Gastrocnemius medialis (tissue), 4 donors: ENCODE measurements at places on chromosomes 16 and 17. TPM values are rescaled to one million over a fixed set of nuclear protein-coding genes. Genes with fewer than 3 reads are reported as not detected.

DNA sequence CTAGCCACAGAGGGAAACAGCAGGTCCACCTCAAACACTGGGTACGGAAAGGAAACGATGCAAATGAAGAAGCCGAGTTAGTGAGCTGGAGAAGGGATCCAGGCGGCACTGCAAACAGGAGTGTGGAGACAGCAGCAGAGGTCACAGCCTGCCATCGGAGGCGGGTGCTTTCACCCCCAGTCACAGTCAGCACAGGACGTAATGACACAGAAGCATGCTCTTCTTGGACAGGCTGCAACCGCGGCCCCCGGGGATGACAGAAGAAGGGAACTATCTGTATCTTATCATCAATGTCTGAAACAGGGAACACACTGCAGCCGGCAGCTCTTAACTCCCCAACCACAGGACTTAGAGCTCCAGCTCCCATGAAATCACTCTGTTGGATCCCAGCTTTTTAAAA, 16.1 kb upstream of the SLC38A8 start:
- H3K4me1 ChIP-seq, result no peaks in the 10 kb centered on the region
- peaks cover 3% of the 10 kb centered on the region for H3K36me3 ChIP-seq
- no peak overlapping the region for H3K27ac ChIP-seq
- H3K27me3 ChIP-seq, result no peaks in the 10 kb centered on the region
- no peak for DNase-seq

DNA sequence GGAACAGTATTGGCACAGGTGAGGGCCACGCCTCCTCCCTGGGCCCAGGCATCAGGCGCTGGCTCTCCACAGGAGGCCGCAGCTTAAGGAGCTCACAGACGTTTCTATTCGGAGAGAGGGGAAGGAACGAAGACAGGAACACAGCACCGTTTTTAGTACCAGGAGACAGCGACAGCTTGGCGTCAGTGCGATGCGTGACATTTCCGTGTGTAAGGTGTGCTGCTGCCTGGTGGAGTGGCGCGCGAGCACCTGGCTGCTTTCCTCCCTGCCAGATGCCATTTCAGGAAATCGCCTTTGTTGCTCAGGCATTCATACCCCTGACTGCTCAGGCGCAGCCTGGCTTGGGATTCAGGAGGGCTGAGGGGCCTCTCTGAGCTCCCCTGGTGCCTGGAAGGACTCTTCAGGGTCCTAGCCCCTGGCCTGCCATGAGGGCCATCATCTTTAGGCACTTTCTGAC, 367.5 kb downstream of the CPPED1 start:
- no peaks in the 10 kb centered on the region for H3K4me1 ChIP-seq
- H3K36me3 ChIP-seq, result no peaks in the 10 kb centered on the region
- H3K4me3 ChIP-seq, result no peak overlapping the region
- H3K27me3 ChIP-seq, result no peaks in the 10 kb centered on the region

DNA sequence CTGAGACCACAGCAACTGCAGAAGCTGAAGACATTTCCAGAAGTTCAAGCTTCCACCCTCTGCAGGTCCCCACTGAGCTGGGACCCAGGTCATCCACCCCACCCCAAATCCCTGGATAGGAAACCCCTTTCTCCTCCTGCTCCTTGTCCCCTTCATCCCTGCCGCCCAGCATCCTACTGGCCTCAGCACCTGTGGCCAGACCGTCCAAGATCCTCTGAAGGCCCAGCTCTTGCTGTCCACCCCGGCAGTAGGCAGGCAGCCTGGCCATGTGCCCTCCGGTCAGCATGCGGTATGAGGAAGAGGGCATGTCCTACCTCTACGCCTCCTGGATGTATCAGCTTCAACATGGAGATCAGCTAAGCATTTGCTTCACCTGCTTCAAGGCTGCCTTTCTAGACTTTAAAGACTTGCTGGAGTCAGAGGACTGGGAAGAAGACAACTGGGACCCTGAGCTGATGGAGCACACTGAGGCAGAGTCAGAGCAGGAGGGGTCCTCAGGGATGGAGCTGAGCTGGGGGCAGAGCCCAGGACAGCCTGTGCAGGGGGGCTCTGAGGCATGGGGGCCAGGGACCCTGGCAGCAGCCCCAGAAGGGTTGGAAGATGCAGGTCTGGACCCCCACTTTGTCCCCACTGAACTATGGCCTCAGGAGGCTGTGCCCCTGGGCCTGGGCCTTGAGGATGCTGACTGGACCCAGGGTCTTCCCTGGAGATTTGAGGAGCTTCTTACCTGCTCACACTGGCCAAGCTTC, 3.0 kb downstream of the TEX19 start:
- H3K27me3 ChIP-seq, result peaks cover under 1% of the 10 kb centered on the region
- no peaks in the 10 kb centered on the region for H3K4me1 ChIP-seq
- no peak overlapping the region for H3K4me3 ChIP-seq
- H3K36me3 ChIP-seq, result no peaks in the 10 kb centered on the region

The DNAI2 gene
- not detected for total RNA-seq
